AG04450 (cell line): ENCODE measurements at places on chromosomes 6 and 20. TPM values are rescaled to one million over a fixed set of nuclear protein-coding genes. Genes with fewer than 3 reads are reported as not detected.

GRCh38 chr6:27025351-27025750, 222.2 kb upstream of the PRSS16 start:
- DNase-seq, result no peak

- no peak for DNase-seq
Observed at GRCh38 chr20:58208944-58209343, 19.5 kb downstream of the ANKRD60 start.

The LPA gene
- polyA plus RNA-seq, result not detected in 2 replicates

DNA sequence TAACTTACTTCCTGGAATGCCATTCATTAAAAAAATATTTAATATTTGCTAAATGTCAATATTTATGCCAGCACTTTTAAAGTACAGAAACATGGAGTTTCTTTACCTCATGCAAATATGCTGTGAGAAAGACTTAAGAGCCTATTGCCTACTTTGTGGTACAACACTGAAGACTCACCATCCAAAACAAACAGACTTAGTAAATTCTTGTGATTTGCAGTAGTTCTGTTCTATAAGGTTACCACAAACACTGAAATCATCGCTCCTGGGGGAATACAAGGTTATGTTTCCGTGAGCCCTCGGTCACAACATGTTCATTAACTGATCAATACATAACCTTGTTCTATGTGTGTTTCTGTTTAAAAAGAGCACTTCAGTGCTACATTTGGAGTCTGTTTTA, 78.3 kb downstream of the ATG5 start:
- no peak for DNase-seq

The BACH2 gene
- polyA plus RNA-seq, result 2.2 and 2.3 TPM in 2 replicates

GRCh38 chr6:122128445-122128844, 271.0 kb upstream of the HSF2 start:
- DNase-seq, result no peak

- DNase-seq, result no peak
Observed at GRCh38 chr6:152423216-152424103, 213.7 kb downstream of the SYNE1 start.

- no peak for DNase-seq
Observed at GRCh38 chr6:6003621-6004366, 2.9 kb downstream of the NRN1 start.

- DNase-seq, result no peak
Observed at GRCh38 chr6:82056567-82056966, 191.0 kb downstream of the IBTK start.

DNA sequence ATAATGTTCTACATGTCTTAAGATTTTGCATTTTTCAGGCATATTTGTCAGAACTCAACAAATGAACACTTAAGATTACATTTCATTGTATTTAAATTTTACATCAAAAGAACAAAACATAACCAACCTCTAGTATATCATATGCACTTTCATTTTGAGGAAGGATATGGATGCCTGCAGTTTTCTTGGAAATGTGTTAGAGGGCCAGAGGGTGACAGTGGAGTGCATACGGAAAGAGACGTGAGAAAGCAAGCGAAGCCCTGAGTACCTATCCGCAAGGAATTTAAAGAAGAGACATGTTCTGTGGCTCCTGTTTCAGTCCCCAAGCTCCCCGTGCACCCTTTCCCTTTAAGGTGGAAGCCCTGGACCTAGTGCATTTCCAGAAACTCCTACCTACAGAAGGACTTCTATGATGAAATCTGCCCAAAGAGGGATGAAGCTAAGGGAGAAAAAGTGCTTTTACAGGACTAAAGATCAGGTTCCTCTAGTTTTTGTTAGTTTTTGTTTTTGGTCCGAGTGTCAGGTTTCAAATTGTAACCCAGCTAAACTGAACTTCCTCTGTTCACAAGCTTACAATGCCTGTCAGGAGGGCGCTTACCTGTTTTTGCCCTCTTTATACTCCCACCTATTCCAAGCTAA, 38.8 kb downstream of the EZR start:
- no peak for DNase-seq

- no peak for DNase-seq
Observed at GRCh38 chr6:46353528-46353927, 137.7 kb downstream of the RCAN2 start.

The AIF1 gene
- not detected in 2 replicates for polyA plus RNA-seq

DNA sequence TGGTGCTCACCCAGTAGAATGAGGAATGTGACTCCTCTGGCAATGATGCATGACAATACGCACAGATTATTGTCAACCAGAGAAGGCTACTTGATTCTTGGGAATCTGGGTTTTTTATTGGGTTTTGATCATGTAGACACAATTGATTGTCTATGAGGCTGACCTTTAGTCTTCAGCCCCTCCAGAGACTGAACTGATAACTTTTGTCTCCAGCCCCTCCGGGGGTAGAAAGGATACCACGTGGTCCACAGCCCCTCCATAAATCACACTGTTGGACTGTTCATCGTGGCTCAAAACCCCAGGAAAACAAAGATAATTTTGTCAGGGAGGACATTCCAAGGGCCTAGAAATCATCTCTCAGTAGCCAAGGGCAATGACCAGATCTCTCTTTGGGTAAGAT, 57.5 kb upstream of the ADGRF5 start:
- DNase-seq, result no peak

DNA sequence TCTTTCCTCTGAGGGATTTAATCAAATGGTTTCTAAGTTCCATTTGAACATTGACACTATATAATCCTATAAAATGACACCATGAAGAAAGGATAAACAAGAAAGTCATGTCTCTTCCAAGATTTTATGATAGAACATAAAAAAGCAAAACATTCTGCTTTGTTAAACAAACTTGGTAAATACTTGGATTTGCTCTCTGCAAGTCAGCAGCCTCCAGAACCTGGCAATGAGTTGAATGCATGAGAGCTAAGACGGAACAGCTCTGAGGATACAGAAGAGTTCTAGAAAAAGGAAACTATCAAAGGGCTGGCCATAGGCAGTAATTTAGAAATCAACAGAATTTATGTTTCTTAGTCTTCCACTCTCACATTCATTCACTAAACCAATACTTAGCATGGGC, 656.0 kb upstream of the ID4 start:
- no peak for DNase-seq

The SSR1 gene
- 257 and 375 TPM in 2 replicates for polyA plus RNA-seq

The PERP gene
- 40.5 and 47.6 TPM in 2 replicates for polyA plus RNA-seq

- DNase-seq, result no peak
Observed at GRCh38 chr6:2687456-2687855, 63.3 kb downstream of the MYLK4 start.

- no peak for DNase-seq
Observed at GRCh38 chr6:42791706-42792320, 10.0 kb downstream of the BICRAL start.

DNA sequence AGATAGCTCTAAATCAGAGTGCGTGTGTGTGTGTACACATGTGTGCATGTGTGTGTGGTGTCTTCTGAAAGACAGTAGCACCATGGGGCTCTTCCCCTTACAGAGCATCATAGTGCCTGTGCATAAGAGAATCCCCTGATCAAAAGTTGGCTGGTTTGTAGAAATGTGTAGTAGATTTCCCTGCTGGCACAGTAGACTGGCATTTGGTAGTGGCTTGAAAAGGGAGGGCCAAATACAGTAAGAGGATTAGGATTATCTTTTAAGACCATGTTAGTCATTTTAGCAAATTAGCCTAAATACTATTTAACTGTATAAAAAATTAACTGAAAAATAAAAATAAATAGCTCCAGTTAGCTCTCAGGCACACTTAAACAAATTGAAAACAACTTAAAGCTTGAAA, 112.6 kb downstream of the B3GAT2 start:
- no peak for DNase-seq

DNA sequence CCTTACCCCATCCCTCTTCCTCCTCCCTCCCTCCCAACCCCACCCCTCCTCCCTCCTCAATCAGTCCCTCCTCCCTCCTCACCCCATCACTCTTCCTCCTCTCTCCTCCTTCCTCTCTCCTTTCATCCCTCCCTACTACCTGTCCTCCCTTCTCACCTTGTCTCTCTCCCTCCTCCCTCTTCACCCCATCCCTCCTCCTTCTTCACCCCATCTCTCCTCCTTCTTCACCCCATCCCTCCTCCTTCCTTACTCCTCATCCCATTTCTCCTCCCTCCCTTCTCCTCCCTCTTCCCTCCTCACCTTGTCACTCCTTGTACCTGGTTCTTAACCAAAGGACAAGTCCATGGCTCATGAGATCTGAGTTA, 222.4 kb downstream of the TTLL2 start:
- no peak for DNase-seq

The PLN gene
- 0.10 and 0.14 TPM in 2 replicates for polyA plus RNA-seq

DNA sequence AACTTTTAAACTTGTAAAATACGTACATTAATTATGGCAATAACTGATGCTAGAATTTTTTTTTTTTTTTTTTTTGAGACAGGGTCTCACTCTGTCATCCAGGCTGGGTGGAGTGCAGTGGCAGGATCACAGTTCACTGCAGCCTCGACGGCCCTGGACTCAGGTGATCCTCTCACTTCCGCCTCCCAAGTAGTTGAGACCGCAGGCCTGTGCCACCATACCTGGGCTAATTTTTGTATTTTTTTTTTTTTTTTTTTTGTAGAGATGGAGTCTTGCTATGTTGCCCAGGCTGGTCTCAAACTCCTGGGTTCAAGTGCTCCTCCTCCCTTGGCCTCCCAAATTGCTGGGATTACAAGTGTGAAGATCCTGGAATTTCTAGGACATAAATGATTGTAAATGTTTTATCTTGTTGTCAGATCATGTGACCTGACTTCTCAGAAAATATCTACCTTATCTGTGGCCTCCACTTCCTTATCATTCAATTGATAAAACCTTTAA, 2.2 kb upstream of the CD2AP start:
- DNase-seq, result no peak

DNA sequence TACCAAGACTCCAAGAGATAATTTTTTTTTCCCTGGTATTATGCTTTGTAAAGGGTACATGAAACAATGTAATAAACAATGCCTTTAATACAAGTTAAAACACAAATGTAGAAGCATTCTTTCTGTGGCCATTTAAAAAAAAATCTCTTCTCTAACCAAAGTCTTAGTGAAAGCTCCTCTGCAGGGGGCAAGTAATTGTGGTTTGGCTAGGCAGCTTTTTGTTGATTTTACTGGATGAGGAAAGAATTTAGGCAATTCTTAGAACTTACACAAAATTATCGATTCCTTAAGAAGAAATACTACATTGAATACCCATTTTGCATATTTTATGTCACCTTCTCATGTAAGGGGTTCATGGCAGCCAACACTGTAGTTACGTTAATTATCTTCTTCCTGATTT, 12.4 kb downstream of the TFB1M start:
- no peak for DNase-seq

The CST7 gene
- not detected in 2 replicates for polyA plus RNA-seq

DNA sequence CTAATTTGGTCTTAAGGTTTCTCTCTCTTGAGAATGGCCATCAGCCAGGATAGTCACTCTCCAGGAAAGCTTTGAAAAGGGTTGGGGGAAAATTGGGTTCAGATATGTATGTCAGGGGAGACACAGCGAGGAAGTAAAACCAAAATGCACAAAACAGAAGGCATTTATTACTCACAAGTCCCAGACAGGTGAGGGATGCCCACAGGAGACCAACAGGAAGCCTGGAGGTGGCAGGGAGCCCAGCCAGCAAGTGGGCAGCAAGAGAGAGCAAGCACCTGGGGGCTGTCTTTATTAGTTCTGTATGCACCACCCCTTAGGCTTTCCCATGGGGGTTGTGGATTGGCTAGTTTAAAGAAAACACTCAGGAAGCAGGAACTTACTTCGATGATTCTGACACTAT, 707.7 kb downstream of the KIF16B start:
- DNase-seq, result no peak

- DNase-seq, result peak; percentile 62
Observed at GRCh38 chr6:144331491-144331969, 46.4 kb downstream of the UTRN start.

DNA sequence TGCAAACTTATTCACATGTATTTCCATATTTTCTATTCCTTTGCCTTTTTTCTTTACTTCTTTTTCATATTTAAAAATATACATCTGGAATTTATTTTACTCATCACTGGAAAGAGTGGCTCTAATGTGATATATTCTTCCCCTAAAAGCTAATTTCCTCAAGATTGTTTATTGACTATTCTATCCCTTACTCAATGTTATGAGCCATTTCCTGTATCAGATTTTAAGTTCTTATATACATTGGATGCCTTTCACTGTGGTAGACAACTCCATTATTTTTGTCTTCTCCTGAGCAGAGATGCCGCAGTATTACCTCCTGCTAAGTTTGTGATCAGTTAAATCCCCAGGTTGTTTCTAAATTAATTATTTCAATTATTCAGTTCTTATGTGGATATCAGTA, 418.4 kb upstream of the JAG1 start:
- DNase-seq, result no peak

DNA sequence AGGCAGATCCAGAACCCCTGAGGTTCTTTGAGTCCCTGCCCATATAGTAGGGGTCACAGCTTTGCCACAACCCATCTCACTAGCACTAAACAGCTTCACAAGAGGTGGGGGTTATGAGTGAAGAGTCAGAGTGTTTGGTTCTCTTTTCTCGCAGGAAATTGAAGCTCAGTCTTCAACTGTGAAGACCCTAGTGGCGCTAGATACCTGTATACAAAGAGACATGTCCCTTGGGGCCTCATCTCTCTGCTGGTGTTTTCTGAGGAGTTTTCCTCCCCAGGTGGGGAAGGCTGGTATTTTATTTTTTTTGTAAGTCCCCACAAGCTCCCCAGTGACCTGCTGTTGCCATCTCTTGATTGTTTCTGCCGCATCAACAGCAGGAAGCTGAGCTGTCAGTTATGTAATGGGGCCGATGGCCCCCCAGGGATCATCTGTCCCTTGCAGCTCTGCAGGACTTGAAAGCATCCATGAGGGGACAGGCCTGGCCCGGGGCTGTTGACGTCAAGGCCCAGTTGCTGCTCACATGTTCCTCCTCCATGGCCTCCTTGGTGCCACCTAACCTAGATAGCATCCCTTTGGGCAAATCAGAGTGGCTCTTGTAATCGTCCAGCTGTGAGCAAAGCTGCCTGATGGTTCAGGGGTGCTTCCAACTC, 23.1 kb downstream of the STK35 start:
- DNase-seq, result no peak

DNA sequence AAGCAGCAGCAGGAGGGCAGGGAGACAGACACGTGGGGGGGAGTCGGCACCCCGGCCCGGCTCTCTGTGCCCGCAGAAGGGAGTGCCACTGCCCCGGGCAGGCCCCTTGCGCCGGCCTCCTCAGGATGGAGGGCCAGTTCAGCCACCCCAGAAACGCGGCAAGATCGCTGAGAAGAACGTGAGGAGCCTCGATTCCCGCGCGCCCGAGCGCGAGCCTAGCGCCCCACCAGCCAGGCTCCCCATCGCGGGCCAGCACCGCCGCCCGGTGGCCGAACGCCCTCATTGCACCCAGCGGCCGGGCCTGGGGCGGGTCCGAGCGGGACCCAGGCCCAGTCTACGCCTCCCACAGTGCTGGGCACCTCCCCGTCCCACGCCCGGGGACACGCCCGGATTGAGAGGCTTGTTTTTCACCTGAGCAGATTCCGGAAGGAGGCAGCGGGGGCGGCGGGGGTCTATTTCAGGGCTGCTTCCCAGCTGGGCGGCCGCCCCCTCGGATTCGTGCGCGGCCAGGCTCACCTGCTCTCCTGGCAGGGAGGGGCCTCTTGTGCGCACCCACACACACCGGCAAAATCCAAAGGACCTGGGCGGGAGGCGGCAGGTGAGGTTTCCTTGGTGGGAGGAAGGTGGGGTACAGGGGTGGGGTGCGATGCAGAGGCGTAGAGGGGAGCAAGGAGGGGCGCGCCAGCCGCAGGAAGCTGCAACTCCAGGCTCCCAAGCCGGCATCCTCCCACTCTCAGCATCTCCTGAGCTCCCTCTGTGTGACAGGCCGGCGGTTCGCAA, 9.0 kb upstream of the GRM4 start:
- no peak for DNase-seq
